ENCODE measurements at places on chromosomes 7 and 10.

- no peak for DNase-seq
These were observed 76.1 kb downstream of the ZNF277 start for GRCh38 chr7:112282476-112283188.

GRCh38 chr10:122486406-122487080 is 25.2 kb downstream of the HTRA1 start:
- no peak for DNase-seq

GRCh38 chr7:138902161-138902560 is 79.0 kb downstream of the KIAA1549 start:
- DNase-seq: no peak

DNA sequence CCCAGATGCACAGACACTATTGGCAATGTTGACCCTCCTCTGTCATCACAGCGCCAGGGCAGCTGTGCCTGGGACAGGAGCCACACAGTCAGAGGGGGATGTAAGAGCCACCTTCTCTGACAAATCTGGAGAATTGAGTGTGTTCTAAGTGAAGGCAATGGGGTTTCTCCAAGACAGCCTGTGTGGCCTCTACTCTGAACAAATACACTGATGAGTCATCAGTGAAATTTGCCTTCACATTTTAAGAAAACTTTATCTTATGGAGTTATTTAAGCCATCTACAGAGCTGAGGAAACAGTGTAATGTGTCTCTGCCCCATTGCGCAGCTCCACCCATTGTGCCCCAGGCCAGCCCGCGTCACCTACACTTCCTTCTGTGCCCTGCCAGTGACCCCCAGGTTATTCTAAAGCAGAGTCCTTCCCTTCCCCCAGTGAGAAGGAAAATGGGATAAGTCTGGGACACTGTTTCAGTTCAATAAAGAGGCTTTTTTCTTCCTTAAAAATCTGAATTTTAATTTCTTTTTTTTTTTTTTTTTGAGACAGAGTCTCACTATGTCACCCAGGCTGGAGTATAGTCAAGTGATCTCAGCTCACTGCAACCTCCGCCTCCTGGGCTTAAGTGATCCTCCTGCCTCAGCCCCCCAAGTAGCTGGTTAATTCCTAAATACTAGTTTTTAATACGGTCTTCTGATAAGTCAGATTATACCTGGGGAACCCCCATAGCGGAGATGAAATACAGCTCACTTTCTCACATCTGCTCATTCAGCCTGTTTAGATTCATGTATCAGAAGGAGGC is 21.8 kb downstream of the AKR1E2 start:
- no peak for DNase-seq

All from epithelial cell of prostate (primary cell).